ENCODE measurements at places on chromosomes 13 and 19.

GRCh38 chr13:59951011-59951410, 212.7 kb downstream of the DIAPH3 start:
- no peak for DNase-seq

GRCh38 chr19:15432629-15433518, 14.1 kb upstream of the AKAP8L start:
- peak; percentile 95 for DNase-seq

- no peak for DNase-seq
These were observed 50.8 kb upstream of the FLT1 start for GRCh38 chr13:28545583-28546333.

- DNase-seq, result peak; percentile 8
These were observed 54.3 kb downstream of the MTMR6 start for GRCh38 chr13:25232937-25233515.
